ENCODE measurements at places on chromosomes 13 and 19.

- peak; percentile 63 for DNase-seq
Observed at GRCh38 chr19:33430674-33431277, 57.3 kb downstream of the CEBPG start.

- DNase-seq: peak; percentile 84
Observed at GRCh38 chr19:16771618-16772017, 52.0 kb downstream of the NWD1 start.

DNA sequence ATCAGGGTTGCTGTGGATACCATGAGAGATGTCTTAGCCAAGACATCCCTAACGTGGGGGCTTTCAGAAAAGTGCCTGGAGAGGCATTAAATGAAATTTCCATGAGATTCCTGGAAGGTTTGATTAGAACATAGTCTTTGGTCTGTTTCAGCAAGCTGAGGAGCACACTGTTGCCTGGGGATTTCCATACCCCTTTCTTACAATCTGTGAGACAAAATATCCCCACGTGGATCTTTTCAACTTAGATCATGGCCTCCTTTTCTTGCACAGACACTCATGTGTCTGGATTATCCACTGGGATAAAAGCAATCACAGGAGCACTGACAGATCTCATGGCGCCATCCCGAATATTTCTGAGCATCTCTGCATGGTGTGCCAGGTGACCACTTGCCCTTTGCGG, 41.7 kb downstream of the GPR12 start:
- DNase-seq: no peak

DNA sequence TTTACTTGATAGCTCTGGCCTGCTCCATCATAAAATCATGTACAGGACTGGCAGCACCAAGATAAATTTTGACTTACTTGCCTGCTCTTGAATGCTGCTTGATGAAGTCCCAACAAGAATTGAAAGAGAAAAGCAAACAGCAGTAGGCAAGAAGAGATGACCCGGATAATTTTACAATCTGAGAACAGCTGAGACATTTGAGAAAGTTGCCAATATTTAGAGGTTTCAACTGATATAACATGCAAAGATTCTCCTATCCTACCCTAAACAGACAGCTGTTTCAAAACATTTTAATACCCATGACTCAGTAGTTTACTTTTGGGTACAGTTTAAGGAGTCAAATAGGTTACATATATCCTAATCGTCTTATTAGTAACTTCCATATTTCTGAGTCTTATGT, 5.9 kb downstream of the FRY start:
- no peak for DNase-seq
